ENCODE measurements at places on chromosomes 5 and 9.

GRCh38 chr5:55421074-55421529 lies 113.3 kb downstream of the MTREX start:
- peak; percentile 30 for DNase-seq

DNA sequence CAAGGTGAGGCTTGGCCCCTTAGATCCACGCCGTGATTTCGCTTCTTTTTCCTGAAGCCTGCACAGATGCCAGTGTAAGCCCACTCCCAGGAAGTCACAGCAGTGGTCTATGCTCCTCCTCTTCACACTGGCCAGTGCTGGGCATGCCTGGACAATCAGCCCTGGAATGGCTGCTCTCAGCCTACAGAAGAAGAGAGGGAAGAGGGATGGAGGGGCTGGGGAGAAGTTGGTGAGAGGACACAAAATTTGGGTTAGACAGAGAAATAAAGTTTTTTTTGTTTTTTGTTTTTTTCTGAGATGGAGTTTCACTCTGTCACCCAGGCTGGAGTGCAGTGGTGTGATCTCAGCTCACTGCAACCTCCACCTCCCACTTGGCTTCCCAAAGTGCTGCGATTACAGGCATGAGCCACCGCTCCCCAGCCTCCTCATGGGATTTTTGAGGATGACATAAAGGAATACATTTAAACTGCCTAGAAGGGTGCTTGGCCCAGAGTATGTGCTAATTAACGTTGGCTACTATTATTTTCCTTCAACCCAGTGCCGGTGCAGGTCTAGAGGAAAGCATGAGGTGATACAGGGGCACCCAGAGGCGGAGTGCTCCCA lies 830 bp downstream of the S100Z start:
- no peak for DNase-seq

DNA sequence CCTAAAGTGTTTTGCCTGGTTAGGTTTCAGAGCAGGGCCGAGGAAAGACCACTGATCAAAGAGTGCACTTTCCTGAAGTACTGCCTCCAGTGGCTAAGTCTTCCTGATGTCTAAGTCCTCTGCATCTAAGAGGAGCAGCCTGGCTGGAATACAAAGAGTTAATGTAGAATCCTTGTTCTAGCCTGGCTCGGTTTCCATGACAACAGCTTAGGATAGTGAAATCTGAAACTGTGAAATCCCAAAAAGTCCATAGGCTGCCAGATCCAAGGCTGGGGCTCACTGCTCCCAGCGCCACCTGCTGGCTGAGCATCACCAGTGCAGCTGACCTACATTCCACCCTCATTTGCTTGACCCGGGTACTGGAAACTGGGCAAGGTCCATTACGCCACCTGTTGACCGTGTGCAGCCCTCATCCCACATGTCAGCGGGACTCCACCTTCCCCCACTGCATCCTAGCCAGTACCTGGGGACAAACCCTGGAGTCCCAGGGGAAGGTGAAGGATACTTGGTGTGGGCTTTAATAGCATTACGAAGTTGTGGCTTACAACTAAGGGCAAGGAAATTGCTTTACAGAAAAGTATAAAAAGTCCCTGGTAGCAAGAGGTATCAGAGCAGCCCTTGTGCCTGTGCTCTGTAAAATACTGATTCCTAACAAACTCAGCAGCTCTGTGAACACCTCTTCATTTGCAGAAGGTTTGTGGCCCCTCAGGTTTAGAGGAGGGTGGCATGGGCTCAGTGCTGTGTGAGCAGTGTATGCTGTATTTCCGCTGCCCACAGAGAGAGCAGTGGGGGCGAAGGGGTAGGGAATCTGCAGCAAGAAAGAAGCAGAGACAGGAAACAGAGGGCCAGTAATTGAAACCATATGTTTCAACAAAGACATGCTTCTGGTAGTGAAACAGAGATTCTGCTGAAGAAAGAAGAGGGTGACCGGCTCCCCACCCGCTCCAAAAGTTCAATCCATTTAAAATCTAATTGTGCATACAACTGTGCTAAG lies 36.0 kb downstream of the PCDHGC5 start:
- DNase-seq: peak; percentile 98

- peak; percentile 79 for DNase-seq
These were observed 177.5 kb downstream of the AOPEP start for GRCh38 chr9:94903961-94904421.

DNA sequence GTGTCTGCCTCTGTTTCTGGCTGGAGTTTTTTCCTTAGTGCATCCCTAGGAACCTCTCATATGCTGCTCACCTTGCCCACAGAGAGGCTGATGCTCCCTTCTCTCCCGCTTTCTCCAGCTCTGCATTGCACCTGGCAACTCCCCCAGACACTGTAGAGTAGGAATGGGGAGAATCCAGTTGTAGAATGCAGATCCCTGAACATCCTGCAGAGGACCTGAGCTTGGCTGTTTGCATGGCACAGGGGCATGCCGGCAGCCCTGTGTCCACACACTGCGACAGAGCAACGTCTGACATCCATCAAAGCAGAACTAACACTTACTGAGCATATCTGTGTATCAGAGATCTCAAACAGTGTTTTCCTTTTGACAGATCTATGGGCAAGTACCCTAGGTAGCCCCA lies 19.9 kb downstream of the IDNK start:
- DNase-seq: no peak

DNA sequence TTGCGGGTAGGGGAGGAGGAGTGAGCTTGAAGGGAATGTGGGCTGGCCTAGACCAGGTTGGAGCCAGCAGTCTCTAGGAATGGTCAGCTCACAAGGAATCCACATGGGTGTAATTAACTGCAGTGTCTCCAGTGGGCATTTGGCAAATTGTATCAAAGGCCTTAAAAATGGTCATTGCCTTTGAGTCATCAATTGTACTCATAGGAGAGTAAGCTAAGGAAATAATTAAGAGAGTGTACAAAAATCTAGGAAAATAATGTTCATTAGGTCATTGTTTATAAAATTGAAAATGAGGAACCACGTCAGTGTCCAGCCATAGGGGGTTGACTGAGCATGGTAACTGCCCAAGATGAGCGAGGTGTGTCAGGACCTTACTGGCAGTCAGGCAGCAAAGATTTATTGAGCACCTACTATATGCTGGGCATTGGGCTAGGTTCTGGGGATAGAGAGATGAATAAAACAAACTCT lies 29.8 kb upstream of the RPL26L1 start:
- peak; percentile 79 for DNase-seq

- no peak for DNase-seq
These were observed 6.8 kb upstream of the FXN start for GRCh38 chr9:69028754-69029153.

GRCh38 chr5:109690242-109690974 lies 681 bp downstream of the MAN2A1 start:
- DNase-seq: peak; percentile 45

DNA sequence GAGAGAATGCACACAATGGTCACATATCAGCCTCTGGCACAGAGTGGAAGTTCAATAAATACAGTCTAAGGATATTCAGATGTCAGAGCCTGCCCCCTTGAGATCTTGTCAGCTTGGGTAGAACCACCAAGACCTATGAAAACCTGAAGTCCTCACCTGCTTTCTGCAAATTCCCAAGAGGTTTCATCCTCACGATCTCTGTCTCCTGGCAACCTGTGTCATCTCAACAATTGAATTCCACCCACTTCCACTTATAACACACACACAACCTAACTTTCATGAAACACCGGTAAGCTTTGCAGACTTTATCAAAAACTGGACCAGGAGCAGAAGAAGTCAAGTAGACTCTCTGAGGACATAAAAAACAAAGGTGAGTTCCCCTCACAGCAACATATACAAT lies 151.6 kb upstream of the SLC30A5 start:
- DNase-seq: no peak

DNA sequence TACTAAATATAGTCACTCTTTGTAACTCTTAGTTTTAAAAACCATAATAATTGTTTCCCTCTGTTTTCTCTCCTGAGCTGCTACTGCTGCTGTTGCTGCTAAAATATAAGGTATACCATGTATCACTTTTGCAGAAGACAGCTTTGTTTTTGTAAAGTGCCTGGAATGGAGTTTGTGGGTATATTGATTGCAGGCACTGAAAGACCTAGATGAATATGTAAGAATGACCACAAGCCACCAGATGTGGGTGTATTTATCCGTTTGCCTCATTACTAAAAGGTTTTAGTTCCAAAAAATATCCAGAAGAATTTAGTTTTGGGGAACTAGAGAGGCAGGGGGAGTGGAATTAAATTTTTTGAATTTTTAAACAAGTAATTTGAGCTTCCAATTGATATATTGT lies 151.1 kb upstream of the CDKN2B start:
- DNase-seq: peak; percentile 70

GRCh38 chr9:124739360-124739759 lies 31.8 kb downstream of the NR6A1 start:
- no peak for DNase-seq

- no peak for DNase-seq
These were observed 18.3 kb upstream of the NEK6 start for GRCh38 chr9:124239249-124240073.

- no peak for DNase-seq
These were observed 14.8 kb downstream of the GGTA1 start for GRCh38 chr9:121484651-121485446.

GRCh38 chr5:81759632-81760005 lies 8.7 kb upstream of the SSBP2 start:
- no peak for DNase-seq

GRCh38 chr5:14706615-14707021 lies 42.1 kb downstream of the OTULIN start:
- DNase-seq: peak; percentile 75

DNA sequence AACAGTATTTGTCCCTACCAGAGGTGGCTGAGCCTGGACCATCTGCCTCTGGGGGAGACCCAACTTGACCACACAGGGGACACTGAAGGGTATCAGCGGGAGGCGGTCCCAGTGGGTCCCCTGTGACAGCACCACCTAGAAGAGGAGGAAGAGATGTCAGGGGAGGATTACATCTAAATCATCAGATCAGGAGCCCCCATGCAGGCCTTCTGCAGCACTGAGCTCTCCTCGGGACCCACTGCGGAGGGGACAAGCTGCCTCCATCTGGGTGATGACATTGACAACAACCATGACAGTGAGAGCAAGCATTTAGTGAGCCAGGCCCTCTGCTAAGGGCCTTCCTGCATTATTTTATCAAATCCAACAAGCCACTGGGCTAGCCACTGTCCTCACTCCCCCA lies 12.3 kb downstream of the ORM2 start:
- DNase-seq: no peak

- no peak for DNase-seq
These were observed 317.8 kb upstream of the ADCY2 start for GRCh38 chr5:7078101-7078500.

DNA sequence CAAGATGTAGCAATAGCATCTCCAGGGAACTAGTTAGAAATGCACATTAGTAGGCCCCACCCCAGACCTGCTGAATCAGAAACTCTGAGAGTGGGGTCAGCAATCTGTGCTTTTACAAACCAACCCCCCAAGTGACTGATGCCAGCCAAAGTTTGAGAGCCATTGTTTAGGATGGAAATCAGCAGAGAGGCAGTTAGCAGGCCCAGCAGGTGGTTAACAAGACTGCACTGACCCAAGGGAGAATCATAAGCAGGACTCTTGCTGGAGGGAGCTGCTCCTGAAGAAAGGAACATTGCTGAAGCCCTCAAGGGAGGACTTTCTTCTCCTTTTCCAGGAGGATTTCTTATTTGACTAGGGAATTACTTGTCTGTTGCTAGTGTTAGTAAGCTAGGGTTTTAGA lies 74.2 kb upstream of the SLC12A2 start:
- DNase-seq: no peak

- no peak for DNase-seq
These were observed 13.1 kb downstream of the GPR21 start for GRCh38 chr9:123046406-123047195.

- peak; percentile 19 for DNase-seq
These were observed 31.7 kb downstream of the ZDHHC21 start for GRCh38 chr9:14661421-14662059.

DNA sequence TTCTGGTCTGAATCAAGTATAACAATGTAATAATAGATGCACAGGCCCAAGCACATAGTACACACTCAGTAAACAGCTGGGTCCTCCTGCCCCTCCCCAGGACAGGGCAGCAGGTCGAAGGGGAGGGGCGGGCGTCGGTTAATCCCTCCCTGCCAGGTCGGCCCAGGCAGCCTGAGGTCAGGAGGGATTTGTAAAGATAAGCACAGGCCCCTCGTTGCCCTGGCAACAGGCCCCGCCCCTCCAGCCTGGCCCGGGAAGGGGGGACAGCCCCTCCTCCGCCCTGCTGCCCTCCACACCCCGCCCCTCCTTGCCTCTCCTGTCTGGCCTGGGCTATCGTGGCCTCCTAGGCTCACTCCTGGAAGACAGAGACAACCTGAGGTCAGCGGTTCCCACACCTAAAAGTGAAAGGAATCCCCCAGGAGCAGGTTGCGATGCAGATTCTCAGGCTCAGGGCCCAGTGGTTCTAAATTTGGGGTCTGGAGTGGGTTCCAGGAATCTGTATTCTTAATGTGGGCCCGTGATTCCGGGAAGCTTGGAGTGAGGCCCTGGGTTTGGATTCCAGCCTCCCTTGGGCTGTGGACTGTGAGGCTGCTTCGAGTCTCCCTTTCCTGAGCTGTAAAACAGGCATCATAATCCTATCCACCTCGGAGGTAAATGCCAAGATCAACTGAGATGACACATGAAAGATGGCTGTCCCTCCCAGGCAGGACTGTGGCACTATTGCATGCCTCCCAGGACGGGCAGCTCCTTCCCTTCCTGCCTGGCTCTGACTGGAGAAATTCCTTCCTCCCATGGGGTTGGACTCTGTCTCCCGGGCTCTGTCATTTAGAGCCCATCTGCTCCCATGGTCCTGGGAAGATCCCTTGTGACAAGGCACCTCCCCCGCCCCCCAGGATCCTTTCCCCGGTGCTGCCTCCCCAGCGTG lies 4.4 kb downstream of the CRB2 start:
- no peak for DNase-seq

- DNase-seq: peak; percentile 23
These were observed 789 bp downstream of the COL27A1 start for GRCh38 chr9:114155995-114156656.

DNA sequence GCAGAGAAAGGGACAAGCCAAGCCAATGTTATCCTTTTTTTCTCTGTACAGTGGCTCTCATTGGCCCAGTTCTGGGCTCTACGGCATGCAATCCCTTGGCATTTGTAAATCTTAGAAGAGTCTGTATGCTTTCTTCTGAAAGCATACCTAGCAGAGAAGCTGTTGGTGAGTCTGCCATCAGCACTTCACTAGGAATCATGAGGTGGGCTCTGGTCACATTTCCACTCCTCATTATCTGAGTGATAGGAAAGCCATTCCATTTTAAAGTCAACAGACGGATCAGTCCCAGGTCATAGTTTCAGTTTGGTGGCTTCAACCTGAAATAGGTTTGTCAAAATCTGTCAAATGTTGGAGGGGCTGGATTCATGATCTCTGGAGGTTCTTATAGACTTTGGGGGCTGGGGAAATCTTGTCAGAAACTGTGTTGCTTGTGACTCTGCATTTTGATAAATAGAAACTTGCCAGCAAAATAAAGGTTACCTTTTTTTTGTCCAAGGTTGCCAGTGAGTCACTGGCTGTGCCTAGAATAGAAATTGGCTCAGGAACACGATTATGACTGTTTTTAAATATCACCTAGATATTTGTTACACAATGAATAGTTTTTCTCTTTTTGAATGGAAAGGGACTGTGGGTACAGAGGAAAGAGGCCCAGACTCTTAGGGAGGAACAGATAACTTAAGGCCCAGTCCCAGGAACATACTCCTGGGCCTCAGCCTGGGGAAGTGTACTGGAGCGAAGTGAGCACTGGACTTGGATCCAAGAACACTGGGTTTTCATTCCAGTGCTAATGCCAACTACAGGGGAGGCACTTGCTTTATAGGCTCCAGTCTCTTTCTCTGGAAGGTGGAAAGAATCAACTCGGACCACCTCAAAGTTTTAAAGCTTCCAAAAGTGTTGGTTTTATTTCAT lies 183.1 kb downstream of the NMUR2 start:
- no peak for DNase-seq

Measured in fibroblast of skin of right biceps (primary cell).